COLO829 (cell line): ENCODE measurements at places on chromosomes 2 and 18.

- no peak for DNase-seq
Observed at GRCh38 chr2:234298918-234299317, 198.0 kb downstream of the ARL4C start.

DNA sequence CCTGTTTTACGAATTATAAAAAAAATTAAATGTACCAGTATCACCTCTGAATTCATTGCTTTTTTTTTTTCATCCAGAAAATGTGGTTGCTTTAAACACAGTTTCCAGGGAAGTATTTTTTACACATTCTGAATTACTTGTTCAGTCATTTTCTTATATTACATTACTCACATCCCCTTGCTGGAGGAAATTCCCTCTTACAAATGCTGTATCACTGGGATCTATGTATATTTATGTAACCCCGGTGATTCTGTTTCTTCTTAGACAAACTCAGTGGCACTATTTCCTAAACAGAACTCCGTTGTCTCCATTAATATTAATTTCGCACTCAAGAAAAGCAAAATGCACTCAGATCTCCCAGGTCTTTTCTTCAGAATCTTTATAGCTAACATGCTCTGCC, 1078.5 kb upstream of the ZEB2 start:
- no peak for DNase-seq

GRCh38 chr18:60686142-60686541, 313.6 kb upstream of the MC4R start:
- no peak for DNase-seq

GRCh38 chr18:21525916-21526315, 74.6 kb downstream of the ESCO1 start:
- no peak for DNase-seq

DNA sequence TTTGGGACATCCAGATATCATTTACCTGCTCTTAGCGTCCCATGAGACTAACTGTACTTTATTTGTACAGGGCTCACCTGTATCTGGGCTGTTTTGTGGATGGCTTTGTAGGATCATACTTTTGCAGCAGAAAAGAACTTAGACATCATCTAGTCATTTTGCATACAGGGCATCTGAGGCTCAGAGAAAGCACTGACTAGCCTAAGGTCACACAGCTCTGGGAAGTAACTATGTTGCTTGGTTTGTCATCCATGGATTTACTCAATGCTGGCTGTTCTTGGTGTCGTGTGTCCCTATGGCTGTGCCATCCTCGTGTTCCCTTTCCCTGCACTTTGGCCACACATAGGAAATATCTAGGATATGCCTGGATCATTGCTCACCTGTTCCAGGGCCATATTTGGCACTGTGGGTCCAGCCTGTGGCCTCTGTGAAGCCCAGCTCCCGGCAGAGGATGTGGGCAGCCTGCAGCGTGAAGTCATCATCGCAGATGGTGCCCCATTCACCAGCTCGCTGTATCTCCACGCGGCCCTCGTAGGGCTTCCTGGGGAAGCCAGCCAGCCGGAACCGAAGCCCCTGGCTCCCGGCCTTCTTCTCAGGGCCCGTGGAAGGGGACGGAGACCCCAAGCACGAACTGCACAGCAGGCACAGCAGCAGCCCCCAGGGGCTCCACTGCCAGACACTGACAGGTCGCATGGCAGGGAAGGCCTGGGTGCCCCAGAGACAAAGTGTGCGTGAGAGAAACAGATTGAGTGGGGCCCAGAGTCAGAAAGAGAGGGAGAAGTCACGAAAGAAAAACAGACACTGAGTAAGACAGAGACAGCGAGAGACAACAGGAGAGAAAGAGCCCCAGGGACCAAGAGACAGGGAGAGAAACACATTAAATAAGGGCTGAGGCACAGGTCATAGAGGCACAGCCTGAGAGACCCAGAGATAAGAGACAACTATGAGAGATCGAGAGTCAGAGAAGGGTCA, 1.5 kb downstream of the LOXL3 start:
- no peak for DNase-seq

DNA sequence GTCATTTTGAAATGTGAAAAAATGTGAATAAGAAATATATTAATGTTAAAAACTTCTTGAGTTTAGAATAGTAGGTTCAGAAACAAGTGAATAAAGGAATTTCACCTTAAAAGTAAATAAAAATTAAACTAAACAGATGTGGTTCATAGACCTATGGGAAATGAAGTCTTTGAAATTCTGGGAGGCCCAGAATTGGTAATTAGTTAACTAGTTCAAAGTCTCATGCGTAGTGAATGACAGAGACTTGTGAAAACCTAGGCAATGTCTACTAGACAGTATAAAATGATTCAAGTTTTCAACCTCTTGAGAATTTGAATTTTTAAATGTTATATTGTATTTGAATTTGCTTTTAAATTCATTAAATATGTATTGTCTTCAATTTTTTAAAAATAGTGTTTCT, 32.6 kb upstream of the AAK1 start:
- no peak for DNase-seq

GRCh38 chr2:121454549-121455090, 76.1 kb upstream of the RNU4ATAC start:
- no peak for DNase-seq

DNA sequence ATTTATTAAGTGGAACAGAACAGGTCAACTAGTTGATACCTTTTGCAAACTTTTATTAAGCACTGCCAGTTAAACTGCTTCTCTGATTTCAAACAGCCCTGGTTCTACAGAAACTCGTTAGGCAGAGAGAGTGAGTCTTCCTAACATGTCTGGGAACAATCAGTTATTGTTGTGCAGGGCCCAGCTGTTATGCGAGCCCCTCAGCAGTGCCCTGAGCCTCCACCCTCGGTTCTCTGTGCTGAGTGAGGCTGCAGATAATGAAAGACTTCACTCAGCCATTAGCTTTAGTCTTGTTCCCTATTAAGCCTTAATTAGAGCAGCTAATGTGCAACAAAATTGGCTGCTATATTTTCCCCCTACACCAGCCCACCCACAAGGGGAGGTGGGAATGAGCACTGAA, 39.6 kb downstream of the KCTD18 start:
- peak; percentile 21 for DNase-seq
